ENCODE measurements at places on chromosomes 5 and 9. TPM values are rescaled to one million over a fixed set of nuclear protein-coding genes. Genes with fewer than 3 reads are reported as not detected.

GRCh38 chr9:69542942-69543704 lies 129.0 kb downstream of the APBA1 start:
- no peaks in the 10 kb centered on the region for H3K36me3 ChIP-seq
- H3K4me1 ChIP-seq = no peaks in the 10 kb centered on the region
- no peak for DNase-seq
- H3K27me3 ChIP-seq = peaks cover 6% of the 10 kb centered on the region

GRCh38 chr9:626596-626995 lies 214.9 kb upstream of the DMRT1 start:
- peaks cover 5% of the 10 kb centered on the region for H3K27me3 ChIP-seq
- H3K36me3 ChIP-seq = no peaks in the 10 kb centered on the region
- H3K4me1 ChIP-seq = peaks cover 18% of the 10 kb centered on the region
- no peak for DNase-seq

DNA sequence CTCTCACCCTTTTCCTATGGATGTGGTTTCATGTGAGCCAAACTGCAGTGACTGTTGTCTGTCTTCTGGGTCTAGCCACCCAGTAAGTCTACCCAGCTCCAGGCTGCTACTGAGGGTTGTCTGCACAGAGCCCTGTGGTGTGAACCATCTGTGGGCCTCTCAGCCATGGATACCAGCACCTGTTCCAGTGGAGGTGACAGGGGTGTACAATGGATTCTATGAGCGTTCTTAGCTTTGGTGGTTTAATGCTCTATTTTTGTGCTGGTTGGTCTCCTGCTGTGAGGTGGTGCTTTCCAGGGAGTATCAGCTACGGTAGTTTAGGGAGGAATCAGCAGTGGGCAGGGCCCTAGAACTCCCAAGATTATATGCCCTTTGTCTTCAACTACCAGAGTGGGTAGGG lies 186.7 kb downstream of the NR2F1-AS1 start:
- no peak for DNase-seq
- H3K36me3 ChIP-seq = no peaks in the 10 kb centered on the region
- no peak overlapping the region for H3K27ac ChIP-seq
- H3K27me3 ChIP-seq = no peaks in the 10 kb centered on the region
- no peak overlapping the region for H3K4me3 ChIP-seq

- DNase-seq = no peak
- no peak overlapping the region for H3K4me3 ChIP-seq
- no peaks in the 10 kb centered on the region for H3K27me3 ChIP-seq
- H3K4me1 ChIP-seq = no peaks in the 10 kb centered on the region
Observed at GRCh38 chr5:81787474-81788242, 36.8 kb upstream of the SSBP2 start.

DNA sequence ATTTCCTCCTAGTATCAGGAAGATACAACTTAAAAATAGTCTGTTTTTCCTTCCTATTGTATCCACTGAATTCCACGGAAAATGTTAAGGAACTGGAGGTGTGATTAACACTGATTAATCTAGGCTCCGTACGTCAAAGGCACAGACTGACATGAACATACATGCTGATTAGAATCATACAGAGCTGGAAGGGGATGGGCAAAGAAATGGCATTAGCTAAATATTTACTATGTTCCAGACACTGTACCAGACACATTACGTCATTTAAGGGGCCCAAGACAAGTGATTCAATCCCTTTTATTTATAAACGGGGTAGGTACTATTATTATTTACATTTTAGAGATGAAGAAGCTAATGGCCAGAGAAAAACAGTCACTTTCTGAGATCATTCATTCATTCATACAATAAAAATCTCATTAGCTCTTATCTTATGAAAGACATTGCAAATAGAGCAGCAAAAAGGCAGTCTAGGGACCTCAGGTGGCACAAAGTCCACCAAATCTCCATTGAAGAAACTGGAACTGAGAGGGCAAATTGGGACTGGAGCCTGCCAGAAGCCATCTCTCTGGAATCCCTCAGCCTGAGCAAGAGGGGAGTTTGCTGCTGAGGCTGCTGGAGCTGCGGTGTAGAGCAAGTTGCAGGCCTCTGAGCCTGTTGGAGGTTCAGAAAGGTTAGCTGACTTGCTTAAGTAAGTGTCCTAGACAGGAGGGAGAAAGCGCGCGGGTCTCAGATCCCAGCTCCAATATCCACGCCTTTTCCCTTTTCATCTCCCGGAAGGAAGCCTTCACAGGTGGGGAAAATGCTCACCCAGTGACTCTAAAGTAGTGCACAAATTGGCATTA lies 1.6 kb upstream of the TGFBR1 start:
- peak overlapping the region; percentile 74 for H3K4me3 ChIP-seq
- no peaks in the 10 kb centered on the region for H3K27me3 ChIP-seq
- no peak for DNase-seq
- peaks cover 75% of the 10 kb centered on the region for H3K4me1 ChIP-seq
- H3K27ac ChIP-seq = peak overlapping the region; percentile 12

DNA sequence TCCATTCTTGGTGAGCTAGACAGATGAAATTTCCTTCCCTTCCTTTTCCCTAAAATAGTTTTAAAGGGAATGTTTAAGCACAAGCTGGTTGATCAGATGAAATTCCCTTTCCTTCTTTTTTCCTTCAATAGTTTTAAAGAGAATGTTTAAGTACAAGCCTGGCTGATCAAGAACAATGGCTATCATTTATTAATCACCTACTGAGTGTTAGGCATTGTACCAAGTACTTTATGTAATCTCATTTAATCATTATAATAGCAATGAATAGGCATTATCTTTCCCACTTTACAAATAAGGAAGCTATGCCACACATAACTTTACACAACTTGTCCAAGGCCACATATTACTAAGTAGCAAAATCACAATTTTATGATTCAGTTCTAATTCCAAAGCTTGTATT lies 152.0 kb upstream of the ACOT12 start:
- H3K36me3 ChIP-seq = no peaks in the 10 kb centered on the region
- H3K27ac ChIP-seq = no peak overlapping the region
- no peaks in the 10 kb centered on the region for H3K27me3 ChIP-seq
- no peaks in the 10 kb centered on the region for H3K4me1 ChIP-seq

GRCh38 chr9:90433398-90433941 lies 209.2 kb downstream of the DIRAS2 start:
- H3K4me1 ChIP-seq = no peaks in the 10 kb centered on the region
- H3K36me3 ChIP-seq = no peaks in the 10 kb centered on the region
- H3K27ac ChIP-seq = no peak overlapping the region
- DNase-seq = no peak
- peaks cover 17% of the 10 kb centered on the region for H3K27me3 ChIP-seq

DNA sequence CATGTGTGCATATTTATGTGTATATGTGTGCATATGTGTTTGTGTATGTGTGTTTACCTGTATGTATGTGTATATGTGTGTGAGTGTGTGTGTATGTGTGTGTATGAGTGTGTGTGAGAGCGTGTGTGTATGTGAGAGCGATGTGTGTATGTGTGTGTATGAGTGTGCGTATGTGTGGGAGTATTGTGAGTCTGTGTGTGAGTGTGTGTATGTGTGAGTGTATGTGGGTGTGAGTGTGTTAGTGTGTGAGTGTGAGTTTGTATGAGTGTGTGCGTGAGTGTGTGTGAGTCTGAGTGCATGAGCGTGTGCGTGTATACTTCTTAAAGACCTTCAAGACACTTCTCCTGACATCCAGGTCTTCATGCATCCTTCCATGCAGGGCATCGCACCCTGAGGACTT lies 49.6 kb downstream of the CFAP77 start:
- H3K4me1 ChIP-seq = peaks cover 9% of the 10 kb centered on the region
- no peak overlapping the region for H3K4me3 ChIP-seq
- no peak for DNase-seq
- no peak overlapping the region for H3K27ac ChIP-seq
- peaks cover 20% of the 10 kb centered on the region for H3K27me3 ChIP-seq

DNA sequence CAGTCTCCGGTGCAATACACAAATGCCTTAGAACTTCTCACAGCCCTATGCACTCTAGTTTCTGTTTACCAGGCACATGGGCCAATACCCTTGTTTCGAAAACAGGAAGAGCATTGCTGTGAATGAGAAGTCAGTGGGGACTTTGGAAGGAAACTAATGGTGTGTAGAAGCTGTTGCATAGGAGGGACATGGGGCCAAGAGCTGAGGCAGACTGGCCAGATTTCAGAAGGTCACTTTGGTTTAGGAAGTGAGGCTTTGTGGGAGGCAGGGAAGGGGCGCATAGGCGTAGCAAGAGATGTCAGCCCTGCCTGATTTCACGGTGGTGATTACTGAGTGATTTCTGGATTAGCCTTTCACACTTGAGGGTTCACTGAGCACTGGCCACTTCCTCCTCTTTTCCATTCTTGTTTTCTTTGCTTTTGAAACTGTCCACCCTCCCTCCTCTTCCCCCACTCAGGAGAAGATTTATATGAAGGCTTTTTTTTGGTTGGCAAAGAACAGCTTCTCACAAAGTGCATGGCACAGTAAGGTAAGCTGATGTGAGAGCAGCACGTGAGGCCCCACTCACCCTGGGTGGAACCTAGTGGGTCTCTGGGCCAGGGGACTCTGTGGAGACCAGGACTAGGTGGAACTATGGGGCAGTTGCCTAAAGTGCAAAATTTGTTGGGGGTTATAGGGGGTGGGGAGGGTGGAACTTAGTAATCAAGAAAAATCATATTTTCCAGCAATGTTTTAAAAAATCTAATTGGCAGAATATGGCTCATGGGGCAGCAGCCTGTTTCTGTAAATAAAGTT lies 6.1 kb upstream of the TMEM252 start:
- no peaks in the 10 kb centered on the region for H3K36me3 ChIP-seq
- peaks cover 6% of the 10 kb centered on the region for H3K4me1 ChIP-seq
- DNase-seq = no peak
- H3K4me3 ChIP-seq = no peak overlapping the region
- peak overlapping the region; percentile 51 for H3K27ac ChIP-seq

GRCh38 chr5:147290261-147290660 lies 55.4 kb downstream of the STK32A start:
- H3K27ac ChIP-seq = no peak overlapping the region
- no peak overlapping the region for H3K4me3 ChIP-seq
- no peaks in the 10 kb centered on the region for H3K27me3 ChIP-seq
- no peaks in the 10 kb centered on the region for H3K36me3 ChIP-seq
- no peaks in the 10 kb centered on the region for H3K4me1 ChIP-seq

- H3K36me3 ChIP-seq = no peaks in the 10 kb centered on the region
- no peak overlapping the region for H3K4me3 ChIP-seq
- peaks cover 8% of the 10 kb centered on the region for H3K27me3 ChIP-seq
- no peak overlapping the region for H3K27ac ChIP-seq
- H3K4me1 ChIP-seq = peaks cover 16% of the 10 kb centered on the region
Observed at GRCh38 chr9:132802121-132802795, 75.8 kb downstream of the AK8 start.

DNA sequence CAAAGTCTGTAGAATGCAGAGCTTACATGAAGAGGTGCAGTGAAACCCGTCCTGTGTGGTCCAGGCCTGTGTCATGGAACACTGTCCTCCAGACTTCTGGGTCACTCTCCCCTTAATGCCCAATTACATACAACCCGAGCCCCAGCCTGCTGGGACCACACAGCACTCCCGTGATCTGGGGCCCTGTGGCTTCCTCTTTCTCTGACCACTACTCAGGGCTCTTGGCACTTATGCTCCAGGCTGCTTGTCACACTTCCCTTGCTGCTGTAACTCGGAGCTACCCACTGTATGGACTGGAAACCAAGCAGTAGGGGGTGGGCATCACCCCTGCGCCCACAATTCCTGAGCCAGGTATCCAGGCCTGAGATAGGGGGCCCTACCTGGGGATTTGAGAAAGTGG lies 10.3 kb upstream of the IL3 start:
- H3K36me3 ChIP-seq = peaks cover 2% of the 10 kb centered on the region
- H3K27me3 ChIP-seq = peaks cover 31% of the 10 kb centered on the region
- H3K4me1 ChIP-seq = peaks cover 23% of the 10 kb centered on the region

The SLCO4C1 gene
- total RNA-seq = 0.76 TPM

The BAAT gene
- not detected for total RNA-seq

The FCN1 gene
- not detected for total RNA-seq

The FRMPD1 gene
- total RNA-seq = not detected

The N4BP3 gene
- 5.9 TPM for total RNA-seq

The ACTBL2 gene
- not detected for total RNA-seq
